ENCODE measurements at places on chromosomes 4 and X. TPM values are rescaled to one million over a fixed set of nuclear protein-coding genes. Genes with fewer than 3 reads are reported as not detected.

Gene IL21
- total RNA-seq: not detected

Gene FGFBP2
- total RNA-seq: 12.8 TPM

DNA sequence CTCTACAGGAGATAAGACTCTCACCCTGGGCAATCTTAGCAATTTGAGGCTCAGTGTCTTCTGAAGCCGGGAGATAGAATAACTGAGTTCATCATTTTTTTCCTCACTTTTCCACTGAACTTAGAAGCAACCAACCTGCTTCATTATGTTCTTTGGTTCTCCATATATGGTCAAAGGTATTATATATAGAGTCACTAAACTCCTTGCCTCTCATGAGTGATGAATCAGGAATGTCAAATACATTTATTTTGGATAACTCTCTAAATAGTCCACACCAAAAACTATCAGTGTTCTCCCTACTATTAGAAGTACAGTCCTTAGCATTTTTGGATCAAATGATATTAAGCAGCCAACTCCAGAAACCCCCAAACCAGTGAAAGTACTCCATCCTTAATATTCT, 421.5 kb upstream of the EPHA5 start:
- H3K4me3 ChIP-seq: no peak overlapping the region
- no peaks in the 10 kb centered on the region for H3K4me1 ChIP-seq
- no peaks in the 10 kb centered on the region for H3K36me3 ChIP-seq
- no peak for DNase-seq
- H3K27ac ChIP-seq: no peak overlapping the region
- no peaks in the 10 kb centered on the region for H3K27me3 ChIP-seq

DNA sequence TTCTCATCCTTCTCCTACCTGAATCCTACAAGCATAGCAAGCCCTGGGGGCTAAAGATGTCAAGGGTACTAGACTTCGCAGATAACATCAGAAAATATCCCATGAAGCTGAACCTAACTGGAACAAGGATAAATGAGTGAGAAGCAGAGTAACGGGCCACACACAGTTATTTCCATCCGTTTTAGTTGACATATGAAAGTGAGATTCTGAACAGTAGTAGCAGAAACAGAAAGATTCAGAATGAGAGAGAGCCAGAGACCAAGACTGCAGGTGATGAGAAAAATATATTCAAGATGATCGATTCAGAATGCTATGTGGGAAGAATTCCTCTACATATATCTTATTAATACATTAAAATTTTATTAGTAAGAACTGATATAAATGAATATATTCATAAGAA, 165.1 kb downstream of the TSPAN5 start:
- no peak for DNase-seq
- H3K27ac ChIP-seq: no peak overlapping the region
- no peak overlapping the region for H3K4me3 ChIP-seq
- H3K4me1 ChIP-seq: peaks cover 5% of the 10 kb centered on the region
- no peaks in the 10 kb centered on the region for H3K36me3 ChIP-seq
- no peaks in the 10 kb centered on the region for H3K27me3 ChIP-seq

- H3K27ac ChIP-seq: no peak overlapping the region
- H3K27me3 ChIP-seq: peaks cover 4% of the 10 kb centered on the region
- no peak overlapping the region for H3K4me3 ChIP-seq
- H3K36me3 ChIP-seq: no peaks in the 10 kb centered on the region
- no peaks in the 10 kb centered on the region for H3K4me1 ChIP-seq
- no peak for DNase-seq
Measured at GRCh38 chrX:31232506-31232905, 160.7 kb upstream of the FTHL17 start.

GRCh38 chr4:119246177-119246733, 33.7 kb downstream of the USP53 start:
- H3K4me1 ChIP-seq: peaks cover 5% of the 10 kb centered on the region
- H3K27ac ChIP-seq: no peak overlapping the region
- H3K4me3 ChIP-seq: no peak overlapping the region

DNA sequence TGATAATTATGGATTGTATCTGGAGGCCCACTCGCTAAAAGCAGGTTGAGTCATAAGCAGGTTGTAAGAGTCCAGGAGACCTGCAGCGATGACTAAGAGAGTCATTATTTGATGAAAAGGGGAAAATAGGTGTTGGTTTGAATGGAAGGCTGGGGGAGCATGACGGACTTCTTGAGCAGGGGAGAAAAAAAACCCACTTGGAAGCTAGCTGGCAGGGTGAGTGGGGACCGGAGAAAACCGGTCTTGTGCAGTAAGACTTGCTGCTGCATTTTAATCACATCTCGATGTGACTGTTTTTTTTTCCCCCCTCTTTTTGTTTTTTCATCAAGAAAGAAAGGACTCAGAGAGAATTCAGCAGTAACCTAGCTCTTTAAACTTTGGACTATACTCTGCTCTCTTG, 90.0 kb downstream of the IGSF1 start:
- H3K27me3 ChIP-seq: peaks cover 2% of the 10 kb centered on the region
- no peak overlapping the region for H3K27ac ChIP-seq
- no peak for DNase-seq
- H3K4me1 ChIP-seq: no peaks in the 10 kb centered on the region

DNA sequence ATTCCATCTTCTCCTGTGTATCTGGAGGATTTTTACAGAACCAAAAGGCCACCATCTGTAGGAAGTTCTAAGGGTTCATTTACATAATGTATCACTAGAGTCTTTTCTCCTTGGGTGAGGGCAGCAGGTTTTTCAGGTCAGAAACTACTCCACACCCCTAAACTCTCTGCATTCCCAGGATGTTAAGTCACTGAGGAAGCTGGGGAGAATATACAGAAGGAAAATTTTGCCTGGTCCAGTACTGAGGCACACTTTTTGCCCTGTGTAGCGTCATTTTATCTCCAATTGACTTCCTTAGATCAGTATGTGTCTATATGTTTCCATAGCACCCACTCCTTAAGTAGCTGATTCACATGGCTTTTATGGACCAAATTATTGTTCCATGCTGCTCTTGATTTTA, 17.0 kb downstream of the XKRX start:
- no peak for DNase-seq
- no peak overlapping the region for H3K27ac ChIP-seq
- H3K4me3 ChIP-seq: no peak overlapping the region

Data from naive thymus-derived CD8-positive, alpha-beta T cell (primary cell).